ENCODE measurements at places on chromosomes 7 and 10.

DNA sequence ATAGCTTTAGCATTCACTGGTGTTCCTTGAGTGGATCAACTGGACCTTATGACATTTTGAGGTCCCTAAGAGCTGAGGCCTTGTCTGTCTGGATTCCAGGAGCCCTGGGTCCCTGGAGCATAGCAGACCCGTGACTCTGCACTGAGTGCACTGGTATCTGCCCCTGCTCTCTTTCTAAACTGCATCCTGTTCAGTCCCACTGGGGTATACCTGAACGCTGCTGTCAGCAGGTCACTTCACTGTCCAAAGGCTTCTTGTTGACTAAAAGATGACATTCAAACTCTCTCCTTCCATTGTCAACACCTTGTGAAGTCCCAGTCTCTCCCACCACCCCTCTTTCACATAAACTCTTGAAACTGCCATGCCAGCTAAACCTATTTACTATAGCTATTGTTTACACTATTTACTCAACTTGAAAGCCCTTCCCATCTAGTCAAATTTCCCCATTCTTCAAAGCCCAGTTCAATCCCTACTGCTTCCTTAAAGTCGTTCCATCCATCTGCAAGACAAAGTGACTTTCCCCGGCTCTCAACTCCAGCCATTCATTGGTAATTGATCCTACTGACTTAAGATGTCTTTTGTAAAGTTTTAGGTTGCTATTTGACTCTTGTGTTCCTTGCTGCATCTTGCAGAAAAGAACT lies 523.3 kb downstream of the KCNMA1 start:
- no peak for DNase-seq

DNA sequence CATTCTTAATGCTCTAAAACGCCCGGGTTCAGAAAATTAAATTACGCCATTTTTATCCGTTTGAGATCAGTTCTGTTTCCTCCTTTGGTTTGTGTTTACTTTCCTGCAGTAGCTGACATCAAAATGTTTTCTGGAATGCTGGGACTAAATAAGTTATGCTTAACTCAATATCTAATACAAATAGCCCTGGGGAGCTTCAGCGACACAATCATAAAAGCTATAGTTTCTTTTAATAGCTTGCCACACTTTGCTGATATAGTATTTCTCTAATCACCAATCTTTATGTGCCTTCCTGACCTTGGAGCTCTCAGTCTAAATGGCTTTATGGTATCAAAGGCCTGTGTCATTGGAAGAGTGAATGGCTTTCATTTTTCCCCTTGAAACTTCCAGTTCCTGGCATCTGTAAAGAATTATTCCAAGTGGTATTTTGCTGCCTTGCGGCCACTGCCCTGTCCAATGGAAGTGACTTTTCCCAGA lies 202.7 kb downstream of the HDAC9 start:
- no peak for DNase-seq

GRCh38 chr7:14905764-14906163 lies 3.2 kb upstream of the DGKB start:
- DNase-seq = no peak

GRCh38 chr10:43599333-43599732 lies 6.9 kb upstream of the ZNF485 start:
- DNase-seq = no peak

DNA sequence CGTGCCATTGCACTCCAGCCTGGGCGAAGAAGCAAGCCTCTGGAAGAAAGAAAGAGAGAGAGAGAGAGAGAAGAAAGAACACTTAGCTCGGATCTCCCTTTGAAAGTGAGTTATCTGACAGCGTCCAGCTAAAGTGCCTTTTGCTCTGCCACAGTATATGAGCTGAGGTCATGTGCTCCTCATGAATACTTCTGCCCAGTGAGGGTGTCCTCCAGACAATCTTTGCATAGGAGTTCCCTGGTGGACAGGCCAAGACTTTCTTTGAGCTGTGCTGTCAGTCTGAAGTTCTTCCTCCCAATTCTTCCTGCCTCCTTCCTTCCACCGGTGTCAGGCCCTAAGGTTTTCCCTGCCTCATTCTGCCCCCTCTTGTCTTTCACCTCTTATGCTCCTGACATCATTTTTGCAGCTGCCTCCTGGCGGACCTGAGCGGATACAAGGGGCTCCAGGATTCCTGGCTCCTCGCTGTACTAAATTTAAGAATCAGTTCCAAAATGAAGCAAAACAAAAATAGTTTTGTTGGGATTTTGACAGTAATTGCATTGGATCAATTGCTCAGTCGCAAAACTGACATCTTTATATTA lies 31.9 kb downstream of the XRCC2 start:
- DNase-seq = no peak

- peak; percentile 44 for DNase-seq
Measured at GRCh38 chr7:157977306-157977705, 610.3 kb downstream of the PTPRN2 start.

DNA sequence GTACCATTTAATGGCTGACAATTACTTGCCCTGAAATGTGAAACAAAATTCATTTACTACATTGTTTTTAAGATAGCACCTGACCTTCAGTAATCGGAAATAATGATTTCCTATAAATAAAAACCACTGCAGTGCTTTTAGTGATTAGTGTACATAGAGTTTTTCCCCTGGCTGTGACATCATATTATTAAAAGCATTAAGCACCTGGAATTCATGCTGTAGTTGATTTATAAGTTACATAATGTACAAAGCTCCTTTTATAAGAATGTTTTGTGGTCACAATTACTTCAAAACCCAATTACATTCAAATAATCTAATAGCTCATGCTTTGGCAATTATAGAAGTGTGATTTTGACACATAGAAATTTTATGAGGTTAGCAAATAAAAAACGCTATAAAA lies 44.3 kb upstream of the EIF4H start:
- no peak for DNase-seq

GRCh38 chr10:123606955-123607354 lies 59.2 kb upstream of the GPR26 start:
- no peak for DNase-seq

DNA sequence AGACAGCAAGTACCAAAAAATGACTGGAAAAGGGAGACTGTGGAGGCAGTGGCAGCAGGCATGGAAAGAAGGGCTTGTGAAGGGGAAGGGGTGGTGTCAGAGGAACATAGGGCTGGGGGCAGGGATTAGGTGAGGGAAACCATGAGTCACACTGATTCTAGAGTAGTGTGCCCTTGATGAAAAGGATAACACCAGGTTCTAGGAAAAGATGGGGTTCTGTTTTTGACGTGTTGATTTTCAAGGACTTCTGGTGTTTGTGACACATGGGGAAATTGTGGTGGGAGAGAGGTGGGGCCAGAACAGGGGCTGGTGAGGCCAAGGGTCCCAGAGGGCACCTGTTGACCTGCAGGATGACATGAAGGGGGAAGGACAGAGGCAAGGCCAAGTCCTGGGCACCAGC lies 57.1 kb downstream of the FIGNL1 start:
- no peak for DNase-seq

- no peak for DNase-seq
Measured at GRCh38 chr10:117457932-117458331, 82.7 kb upstream of the PDZD8 start.

DNA sequence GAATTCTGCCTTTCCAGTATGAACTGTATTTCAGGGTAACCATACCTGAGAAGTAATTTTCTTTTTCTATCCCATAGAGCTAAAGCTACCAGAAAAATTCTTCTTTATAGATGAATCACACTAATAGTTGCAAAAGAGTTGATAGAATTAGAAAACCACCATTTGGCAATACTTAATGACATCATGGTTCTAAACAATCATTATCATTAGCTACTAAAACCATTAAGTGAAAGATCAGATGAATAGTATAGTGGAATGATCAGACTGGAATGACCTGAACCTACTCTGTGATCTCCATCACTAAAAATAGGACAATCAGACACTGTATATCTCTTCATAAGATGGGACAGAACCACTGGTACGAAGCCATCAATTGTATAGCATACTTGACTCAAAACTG lies 19.8 kb upstream of the ZC3HAV1L start:
- DNase-seq = no peak

DNA sequence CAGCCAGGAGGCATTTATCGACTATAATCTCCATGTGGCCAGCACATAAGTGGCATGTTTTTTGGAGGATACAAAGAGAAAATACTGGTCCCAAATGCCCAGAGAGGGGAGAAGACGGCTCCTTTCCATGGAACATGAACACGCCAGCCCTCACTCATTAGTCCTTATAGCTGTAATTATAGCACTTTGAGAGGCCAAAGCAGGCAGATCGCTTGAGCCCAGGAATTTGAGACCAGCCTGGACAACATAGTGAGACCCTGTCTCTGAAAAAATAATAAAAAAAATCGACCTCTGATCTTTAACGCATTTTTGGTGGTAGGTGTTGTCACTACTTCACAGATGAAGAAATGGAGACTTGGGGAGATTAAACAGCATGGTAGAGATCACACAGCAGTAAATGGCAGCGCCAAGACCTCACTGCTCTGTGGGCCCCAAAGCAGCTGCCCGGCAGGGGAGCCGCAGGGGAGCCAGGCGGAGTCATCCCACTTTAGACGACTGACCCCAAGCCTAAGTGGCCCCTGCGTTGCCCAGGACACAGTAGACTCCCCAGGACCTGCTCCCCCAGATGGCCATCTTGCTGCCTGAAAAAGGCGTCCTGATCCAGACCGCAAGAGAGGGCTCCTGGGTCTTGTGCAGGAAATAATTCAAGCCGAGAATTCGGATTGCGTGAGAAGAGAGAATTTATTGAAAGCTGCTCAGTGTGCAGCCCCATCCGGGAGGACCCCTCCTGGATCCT lies 21.2 kb upstream of the PRKAG2 start:
- DNase-seq = no peak

DNA sequence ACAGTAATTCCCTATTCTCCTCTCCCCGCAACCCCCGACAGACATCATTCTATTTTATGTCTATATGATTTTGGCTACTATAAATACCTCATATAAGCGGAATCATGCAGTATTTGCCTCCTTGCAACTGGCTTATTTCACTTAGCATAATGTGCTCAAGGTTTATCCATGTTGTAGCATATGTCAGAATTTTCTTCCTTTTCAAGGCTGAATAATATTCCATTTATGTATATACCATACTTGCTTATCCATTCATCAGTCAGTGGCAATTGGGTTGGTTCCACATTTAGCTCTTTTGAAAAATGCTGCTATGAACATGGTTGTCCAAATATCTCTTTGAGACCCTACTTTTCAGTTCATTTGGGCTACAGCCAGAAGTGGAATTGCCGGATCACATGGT lies 106.5 kb downstream of the MAPK8 start:
- DNase-seq = no peak

- no peak for DNase-seq
Measured at GRCh38 chr7:84508606-84509005, 314.0 kb upstream of the SEMA3A start.

DNA sequence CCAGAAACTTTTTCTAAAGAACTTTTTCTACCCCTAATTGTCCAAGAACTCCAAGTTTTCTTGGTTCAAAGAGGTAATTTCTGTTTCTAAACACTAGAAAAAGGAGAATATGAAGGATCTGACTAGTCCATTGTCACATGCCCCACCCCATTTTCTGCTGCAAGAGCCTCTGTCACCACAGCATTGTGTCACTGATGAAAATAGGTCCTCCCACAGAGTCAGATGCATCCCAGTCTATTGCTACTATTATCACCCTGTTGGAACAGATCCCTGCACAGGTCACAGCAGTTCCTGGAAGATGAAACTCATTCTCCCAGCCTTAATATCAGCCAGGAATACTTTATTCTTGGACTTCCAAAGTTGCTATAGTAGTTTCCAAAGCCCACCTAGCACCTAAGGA lies 7.5 kb upstream of the CFTR start:
- DNase-seq = no peak

- no peak for DNase-seq
Measured at GRCh38 chr7:81770728-81771223, 929 bp upstream of the HGF start.

GRCh38 chr10:16944402-16944801 lies 127.2 kb upstream of the RSU1 start:
- no peak for DNase-seq

DNA sequence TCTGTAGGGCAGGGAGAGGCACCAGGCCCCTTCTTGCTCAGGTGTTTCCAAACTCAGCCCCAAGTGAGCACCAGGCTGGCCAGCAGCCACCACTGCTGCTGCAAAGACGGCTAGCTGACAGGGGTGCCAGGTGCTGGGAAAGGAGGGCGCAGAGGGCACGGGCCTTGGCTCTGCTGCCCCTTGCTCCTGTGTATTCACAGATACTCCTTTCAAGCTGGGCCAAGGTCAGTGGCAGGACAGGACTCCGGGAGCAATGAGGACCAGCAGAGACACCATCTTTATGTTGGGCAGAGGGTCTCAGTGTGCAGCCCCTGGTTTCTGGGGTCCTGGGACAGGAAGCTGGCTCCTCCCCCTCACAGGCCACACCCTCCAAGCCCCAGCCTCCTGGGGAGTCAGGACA lies 110.1 kb downstream of the SMURF1 start:
- peak; percentile 56 for DNase-seq

DNA sequence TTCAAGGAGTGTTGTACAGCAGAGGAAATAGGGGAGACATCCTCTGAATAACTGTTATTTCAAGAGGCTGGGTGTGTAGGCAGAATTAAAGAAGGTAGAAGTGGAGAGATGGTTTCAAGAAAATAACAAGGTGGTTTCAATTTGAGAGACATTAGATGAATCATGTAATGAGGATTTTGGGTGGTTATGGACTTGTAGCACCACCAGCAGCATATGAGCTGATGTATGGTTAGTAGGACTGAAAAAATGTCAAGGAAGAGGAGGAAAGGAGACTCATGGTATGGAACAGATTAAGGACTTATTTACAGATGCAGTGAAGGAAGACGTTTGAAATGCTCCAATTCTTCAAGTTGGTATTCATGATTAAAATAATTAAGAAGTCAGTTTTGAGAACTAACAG lies 166.2 kb downstream of the EXOC4 start:
- DNase-seq = no peak

GRCh38 chr10:123139165-123139520 lies 3.4 kb downstream of the HMX3 start:
- DNase-seq = no peak

DNA sequence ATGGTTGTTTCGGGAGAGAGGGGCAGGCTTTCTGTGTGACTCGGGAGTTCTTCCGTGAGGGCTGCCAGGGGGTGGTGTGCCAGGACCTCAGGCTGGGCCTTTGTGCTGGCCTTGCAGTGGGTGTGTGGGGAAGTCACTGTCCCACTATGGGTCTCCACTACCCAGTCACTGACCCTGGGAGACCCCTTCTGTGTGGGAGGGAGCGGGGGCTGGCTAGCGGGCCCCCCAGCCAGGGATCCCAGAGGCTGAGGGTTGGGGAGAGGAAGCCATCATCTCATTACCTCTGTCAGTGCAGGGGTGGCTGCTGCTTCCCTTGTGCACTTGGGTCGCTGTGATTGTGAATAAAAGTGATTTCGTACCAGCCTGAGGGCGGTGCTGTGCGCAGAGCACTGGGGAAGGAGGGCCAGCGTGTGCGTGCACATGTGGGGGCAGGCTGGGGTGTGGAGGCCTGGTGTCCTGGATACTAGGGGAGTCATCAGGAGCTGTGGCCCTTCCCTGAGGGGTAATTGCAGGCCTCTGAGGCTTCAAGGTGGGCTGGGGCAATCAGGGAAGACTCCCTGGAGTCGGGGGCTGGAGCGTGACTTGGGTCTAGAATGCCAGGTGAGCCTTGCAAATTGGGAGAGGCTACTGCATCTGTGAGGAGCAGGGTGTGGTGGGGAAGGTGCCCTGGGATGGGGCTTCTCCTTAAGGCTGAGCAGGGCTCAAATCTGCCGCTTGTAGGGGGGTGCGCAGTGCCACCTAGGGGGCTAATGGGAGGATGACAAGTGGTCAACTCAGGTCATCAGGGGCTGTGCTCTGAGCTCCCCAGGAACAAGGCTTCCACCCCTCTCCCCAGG lies 98.9 kb downstream of the NEURL1 start:
- DNase-seq = no peak

- no peak for DNase-seq
Measured at GRCh38 chr7:11616466-11616865, 215.5 kb downstream of the THSD7A start.

GRCh38 chr10:3755440-3756359 lies 29.3 kb downstream of the KLF6 start:
- DNase-seq = no peak
